ENCODE measurements at places on chromosomes 13 and 19.

- DNase-seq: no peak
Observed at GRCh38 chr19:55907746-55908145, 24.4 kb downstream of the NLRP13 start.

DNA sequence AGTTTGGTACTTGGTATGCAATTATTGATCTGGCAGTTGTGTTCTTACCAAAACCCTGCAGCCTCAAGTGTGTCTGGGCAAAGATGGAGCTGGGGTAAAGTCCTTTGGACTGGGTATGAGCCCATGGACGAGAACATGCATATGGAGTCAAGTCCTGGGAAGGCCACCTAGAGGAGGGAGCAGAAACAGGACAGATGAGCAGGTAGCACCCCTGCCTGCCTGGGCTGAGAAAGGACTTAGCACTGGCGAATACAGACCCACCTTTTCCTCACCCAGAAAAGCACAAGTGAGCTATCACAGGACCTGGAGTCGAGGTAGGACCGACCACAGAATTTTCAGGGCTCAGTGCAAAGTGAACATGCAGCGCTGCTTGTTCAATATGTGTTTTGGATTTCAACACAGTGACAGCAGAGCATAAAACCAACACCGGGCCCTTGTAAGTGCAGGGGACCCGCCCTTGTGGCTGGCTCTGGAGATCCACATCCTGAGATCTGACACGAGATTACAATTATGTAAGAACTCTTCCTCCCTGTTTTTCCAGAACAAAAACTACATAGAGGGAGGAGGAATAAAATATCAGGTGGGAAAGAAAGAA, 25.9 kb downstream of the IGFL2 start:
- DNase-seq: no peak

DNA sequence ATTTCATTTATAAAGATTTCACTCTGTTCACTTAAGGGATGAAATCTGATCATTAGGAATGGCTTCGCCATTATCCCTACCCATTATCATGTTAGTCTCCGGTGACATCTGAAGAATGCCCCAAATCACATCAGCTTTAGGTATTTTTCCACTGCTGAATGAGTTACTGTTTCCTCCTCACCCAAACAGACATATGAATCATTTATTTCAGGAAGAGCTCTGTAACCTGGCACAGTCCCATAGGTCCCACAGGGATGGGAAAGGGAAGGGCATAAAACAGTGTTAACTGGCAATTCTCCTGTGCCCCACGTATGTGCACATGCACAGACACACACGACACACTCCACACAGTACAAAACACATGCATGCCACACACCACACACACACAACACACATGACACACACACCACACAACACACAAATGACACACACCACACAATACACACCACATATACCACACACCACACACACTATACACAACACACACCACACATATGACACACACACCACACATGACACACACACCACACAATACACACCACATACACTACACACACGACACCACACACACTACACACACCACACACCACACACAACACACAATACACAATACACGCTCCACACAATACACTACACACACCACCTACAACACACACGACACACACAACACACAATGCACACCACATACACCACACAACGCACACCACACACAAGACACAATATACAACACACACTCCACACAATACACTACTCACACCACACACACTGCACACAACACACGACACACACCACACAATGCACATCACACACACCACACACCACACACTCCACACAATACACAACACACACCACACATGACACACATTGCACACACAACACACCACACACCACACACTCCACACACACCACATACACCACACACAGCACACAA, 15.4 kb downstream of the TMEM255B start:
- no peak for DNase-seq

DNA sequence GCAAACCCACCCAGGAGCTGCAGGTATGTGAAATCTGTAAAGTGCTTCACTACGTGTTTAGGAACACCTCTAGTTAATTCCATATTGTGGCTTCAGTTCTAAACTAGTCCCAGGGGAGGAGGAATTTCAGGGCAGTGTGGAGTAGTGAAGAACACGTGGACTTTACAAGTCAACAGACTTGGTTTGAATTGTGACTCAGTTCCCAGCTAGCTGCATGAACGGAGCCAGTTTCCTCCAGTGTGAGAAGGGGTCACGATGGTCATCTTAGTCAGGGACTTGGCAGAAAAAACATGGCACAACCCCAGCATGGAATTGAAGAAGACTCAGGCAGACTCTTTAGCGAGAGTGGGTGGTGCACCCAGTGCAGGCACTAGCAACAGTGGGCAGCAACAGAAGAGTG, 175.7 kb upstream of the UBL3 start:
- no peak for DNase-seq

- DNase-seq: no peak
Observed at GRCh38 chr19:19550485-19550929, 12.4 kb downstream of the CILP2 start.

DNA sequence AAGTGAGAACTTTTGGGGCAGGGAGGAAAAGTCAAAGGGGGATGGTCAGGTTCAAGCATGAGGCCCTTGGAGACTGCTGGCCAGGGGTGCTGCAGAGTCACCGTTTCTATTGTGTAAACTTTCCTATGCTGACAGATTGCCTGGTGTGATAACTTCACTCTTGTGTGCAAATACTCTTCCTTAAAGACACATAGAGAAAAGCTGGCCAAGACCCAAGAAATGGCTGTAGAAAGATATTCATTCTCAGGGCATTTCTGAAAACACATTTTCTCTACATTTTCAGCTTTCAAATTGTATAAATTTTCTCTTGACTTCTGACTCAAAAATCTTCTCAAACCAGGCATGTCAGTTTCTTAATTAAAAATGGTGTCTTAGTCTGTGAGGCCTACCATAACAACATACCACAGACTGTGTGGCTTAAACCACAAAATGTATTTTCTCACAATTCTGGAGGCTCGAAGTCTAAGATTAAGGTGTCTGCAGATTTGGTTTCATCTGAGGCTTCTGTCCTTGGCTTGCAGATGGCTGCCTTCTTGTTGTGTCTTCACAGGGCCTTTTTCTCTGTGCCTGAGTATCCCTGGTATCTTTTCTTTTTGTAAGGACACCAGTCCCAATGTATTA, 304.5 kb downstream of the KCNRG start:
- no peak for DNase-seq

- no peak for DNase-seq
Observed at GRCh38 chr13:110506859-110507566, 54.5 kb downstream of the RAB20 start.

- DNase-seq: no peak
Observed at GRCh38 chr19:10520652-10521318, 3.5 kb upstream of the S1PR5 start.

DNA sequence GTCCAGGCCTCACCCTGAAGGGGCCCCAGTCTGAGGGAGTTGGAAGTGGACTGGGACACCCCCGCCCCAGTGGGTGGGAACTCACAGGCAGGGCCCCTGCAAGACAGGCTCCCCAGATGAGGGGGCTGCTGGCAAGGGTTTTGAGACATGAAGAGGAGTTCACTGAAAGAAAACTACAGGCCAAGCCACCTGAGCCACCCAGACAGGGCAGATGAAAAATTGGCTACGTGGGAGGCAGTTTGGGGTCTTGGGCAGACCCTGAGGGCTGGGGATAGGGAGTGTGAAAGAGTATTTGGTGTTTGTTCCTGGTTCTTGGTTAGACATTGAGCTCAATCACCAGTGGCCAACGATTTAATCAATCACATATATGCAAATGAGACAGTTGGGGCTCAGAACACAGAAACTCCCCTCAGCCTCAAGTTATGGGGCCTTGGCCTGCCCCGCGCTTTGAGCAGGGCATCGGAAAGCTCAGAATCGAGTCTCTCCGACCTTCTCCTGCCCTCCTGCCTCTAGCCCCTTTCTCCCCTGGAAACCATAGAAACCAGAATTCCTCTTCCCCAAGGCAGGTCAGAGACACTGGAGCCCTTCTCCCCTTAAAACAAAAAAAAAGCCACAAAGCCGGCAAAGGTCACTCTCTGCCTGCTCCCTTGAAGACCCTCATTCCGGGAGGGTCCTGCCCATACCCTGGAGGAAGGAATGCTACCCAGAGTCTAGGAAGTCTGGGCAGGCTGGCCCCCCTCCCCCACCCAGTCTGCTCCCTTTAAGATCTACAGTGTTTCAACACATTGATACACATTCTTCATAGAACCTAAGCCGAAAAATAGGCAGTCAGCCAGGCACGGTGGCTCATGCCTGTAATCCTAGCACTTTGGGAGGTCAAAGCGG, 1.3 kb upstream of the ISYNA1 start:
- DNase-seq: no peak

DNA sequence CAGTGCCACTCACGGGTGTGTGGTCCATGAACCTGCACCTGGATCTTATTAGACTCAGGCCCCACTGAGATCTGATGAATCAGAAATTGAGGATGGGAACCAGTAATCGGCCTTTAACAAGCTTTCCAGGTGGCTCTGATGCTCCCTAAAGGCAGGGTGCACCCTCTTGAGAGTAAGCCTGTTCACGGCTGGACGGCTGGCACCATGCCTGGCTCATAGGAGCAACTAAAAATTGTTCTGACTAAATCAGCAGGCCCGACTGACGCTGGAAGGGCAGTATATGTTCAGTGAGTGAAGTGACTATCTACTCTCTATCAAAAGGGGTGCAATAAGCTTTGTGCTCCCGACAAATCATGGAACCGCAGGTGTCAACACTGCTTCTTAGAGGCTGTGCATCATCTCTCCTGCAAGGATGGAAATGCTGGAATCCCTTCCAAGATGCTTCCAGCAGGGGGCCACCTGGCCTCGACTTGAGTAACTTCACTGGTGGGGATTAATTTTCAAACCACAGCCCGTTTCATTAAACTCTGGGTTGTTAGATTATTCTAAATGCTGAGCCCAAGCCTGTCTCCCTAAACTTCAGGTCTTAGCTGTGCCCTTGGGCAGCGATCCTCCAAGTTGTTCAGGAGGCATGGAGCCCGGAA, 28.4 kb downstream of the TMTC4 start:
- DNase-seq: peak; percentile 30

- no peak for DNase-seq
Observed at GRCh38 chr13:102626928-102627327, 30.1 kb downstream of the TPP2 start.

GRCh38 chr13:33132644-33133440, 116.6 kb downstream of the KL start:
- DNase-seq: no peak

- no peak for DNase-seq
Observed at GRCh38 chr19:11105014-11105636, 15.9 kb downstream of the LDLR start.

- DNase-seq: no peak
Observed at GRCh38 chr19:38730731-38731589, 13.3 kb downstream of the CAPN12 start.

- no peak for DNase-seq
Observed at GRCh38 chr13:100530671-100531213, 57.8 kb downstream of the GGACT start.

DNA sequence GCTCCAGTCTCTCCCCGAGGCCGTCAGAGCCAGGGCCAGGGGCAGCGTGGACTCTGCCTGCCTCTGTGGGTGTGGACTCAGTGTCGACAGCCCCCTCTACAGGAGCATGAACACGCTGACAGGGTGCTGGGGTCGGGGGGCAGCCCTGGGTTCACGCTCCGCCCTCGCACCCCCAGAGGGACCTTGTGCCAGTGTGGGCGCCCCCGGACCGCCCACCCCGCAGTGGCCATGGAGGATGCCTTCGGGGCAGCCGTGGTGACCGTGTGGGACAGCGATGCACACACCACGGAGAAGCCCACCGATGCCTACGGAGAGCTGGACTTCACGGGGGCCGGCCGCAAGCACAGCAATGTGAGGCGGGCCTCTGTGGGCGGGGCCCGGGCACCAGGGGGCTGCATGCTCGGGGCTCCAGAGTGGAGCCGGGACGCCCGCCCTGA, 8.3 kb downstream of the TRPM4 start:
- peak; percentile 37 for DNase-seq

DNA sequence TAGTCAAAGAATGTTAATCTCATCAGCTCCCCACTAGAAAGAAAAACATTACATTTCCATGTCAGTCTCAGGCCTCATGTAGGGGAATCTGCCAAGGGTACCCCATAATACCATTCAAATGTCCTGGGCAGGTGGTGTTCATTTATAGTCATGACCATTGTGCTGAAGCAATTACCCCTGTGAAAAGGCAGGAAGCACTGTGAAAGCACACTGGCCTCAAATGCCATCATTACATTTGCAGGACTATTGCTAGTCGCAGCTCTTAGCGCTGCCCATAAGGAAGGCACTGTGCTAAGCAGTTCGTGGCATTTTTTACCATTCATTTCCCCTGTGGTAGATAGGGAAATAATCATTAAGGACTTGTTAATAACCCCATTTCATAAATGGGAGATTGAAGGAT, 109.0 kb downstream of the LHFPL6 start:
- DNase-seq: no peak

DNA sequence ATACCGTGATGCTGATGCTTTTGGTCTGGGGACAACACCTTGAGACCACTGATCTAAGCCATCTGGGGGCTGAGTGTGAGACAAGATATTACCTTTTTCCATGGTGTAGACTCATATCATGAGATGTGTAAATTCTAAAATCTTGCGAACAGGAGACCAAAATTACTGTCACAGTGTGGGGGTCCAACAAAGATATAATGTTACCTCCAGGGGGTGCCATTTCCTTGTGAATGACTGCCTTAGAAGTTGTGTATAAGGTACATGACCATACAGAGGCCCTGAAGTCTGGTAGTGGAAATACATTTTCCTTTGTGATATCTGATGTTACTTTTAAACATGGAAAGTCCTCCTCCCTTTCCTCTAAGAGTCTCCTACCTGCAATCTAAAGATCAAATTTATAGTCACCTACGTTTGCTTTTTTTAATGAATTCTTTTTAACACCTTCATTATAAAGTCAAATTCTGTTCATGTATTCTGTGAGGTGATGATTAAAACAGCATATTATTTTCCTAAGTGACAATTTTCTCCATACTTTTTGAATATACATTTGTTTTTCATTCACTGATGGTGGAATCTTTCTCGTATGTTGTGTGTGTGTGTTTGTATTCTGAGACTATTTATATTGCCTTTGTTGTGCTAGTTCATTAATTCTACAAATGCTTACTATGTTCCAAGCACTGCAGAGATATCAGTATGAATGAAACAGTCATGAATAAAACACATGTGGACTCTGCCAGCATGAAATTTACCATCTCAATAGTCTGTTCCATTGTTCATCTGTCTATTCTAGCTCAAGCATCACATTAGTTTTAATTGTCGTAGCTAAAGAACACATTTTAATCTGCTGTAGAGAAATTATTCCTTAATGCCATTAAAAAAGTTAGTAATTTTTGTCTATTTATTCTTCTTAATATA, 113.7 kb downstream of the RFC3 start:
- peak; percentile 11 for DNase-seq
